ENCODE measurements at places on chromosomes 2 and 18.
A peak's percentile ranks its signal among the peaks of the same experiment; 100 is the strongest.

GRCh38 chr2:30331038-30331437 lies 99.7 kb downstream of the LBH start:
- no peak for DNase-seq

GRCh38 chr18:49025426-49025766 lies 74.6 kb upstream of the SMAD7 start:
- no peak for DNase-seq

DNA sequence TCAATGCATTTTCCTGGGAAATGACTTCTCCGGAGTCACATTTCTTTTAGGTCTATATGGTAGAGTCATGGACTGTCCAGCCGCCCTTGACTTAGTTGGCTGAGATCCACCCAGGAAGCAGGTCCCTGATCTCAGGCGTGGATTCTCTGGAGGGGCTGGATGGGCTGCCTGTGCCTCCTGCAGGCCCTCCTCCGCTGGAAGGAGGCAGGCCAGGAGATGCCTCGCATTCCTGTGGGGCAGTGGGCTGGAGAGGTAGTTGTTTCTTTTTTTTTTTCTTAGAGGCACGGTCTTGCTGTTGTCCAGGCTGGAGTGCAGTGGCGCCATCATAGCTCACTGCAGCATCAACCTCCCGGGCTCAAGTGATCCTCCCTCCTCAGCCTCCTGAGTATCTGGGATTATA lies 129.0 kb upstream of the MYCN start:
- no peak for DNase-seq

DNA sequence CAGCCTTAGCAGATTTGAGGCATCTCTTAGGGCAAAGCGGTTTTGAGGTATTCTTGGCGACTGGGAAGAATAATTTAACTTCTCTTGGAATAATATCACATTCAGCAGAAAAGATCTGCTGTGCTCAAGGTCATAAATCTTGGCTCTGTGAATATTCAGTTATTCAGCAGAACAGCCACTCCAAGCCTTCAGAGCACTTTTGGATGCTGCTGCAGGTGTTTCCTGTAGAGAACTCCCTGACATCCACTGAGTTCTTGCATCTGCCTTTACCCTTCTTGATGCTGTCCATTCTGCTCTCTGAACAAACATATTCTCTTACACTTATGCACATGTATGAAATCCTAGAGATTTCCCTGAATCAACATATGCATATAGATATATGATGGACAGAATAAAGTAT lies 390.3 kb downstream of the NRXN1 start:
- DNase-seq = no peak

GRCh38 chr2:206056286-206056685 lies 29.7 kb downstream of the INO80D start:
- no peak for DNase-seq

DNA sequence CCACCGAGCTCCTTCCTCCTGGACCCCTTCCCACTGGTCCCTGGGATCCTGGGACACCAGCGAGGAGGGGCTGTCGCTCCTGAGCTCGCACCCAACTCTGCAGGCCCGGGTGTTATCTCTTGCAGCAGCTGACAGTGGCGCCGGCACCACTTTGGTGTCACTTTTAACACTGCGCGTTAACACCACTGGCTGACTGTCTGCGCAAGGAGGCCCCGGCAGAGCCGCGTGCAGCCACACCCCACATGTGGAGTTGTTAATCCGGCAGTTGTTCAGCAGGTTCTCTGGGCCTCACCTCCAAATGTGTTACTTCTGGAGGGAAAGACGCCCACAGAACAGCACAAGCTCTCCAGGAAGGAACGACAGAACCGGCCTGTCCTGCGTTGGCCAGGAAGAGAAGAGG lies 155.0 kb upstream of the GLI2 start:
- DNase-seq = no peak

DNA sequence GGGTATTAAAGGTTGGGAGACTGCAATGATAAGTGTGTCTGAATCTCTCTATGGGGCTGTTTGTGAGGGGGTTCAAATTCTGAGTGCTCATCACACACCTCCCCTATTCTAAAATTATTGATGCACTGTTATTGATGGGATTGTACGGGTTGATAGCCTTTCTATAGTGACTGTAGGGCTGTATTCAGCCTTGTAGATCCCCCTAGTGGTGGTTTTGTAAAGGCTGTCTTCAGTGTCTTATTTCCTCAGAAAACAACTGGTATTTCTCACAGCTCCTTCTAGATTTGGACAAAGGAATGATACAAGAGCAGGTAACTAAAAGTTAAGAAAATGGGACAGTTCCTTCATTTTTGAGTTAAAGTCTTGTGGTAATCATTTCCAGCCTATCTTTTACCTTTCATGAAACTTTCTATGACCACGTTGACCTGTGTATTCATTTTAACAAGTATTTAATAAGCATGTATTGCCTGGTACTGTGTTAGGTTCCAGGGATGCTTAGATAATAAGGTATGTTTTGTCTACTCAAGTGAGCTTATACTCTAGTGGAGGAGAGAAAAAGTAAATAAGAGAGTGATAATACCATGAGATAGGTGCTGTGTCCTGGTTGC lies 21.2 kb downstream of the SMAD4 start:
- DNase-seq = peak; percentile 66

DNA sequence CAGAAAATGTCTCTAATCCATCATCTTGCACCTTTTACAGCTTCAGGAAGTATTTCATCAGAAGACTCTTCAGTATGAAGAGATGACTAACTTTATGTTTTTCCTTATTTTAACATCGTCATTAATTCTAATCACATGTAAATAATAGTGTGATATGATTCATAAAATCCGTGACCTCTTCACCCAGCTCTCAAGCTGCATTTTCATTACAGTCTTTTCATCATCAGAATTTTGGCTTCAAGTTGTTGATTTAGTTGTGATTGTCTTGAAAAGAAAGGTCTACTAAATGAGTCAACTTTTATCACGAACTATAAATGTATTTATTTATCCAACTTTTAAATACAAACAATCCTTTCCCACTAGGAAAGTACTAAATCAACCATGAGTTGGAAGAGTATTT lies 410.3 kb downstream of the LRP1B start:
- DNase-seq = no peak

GRCh38 chr2:170798996-170799395 lies 17.7 kb upstream of the GAD1 start:
- no peak for DNase-seq

DNA sequence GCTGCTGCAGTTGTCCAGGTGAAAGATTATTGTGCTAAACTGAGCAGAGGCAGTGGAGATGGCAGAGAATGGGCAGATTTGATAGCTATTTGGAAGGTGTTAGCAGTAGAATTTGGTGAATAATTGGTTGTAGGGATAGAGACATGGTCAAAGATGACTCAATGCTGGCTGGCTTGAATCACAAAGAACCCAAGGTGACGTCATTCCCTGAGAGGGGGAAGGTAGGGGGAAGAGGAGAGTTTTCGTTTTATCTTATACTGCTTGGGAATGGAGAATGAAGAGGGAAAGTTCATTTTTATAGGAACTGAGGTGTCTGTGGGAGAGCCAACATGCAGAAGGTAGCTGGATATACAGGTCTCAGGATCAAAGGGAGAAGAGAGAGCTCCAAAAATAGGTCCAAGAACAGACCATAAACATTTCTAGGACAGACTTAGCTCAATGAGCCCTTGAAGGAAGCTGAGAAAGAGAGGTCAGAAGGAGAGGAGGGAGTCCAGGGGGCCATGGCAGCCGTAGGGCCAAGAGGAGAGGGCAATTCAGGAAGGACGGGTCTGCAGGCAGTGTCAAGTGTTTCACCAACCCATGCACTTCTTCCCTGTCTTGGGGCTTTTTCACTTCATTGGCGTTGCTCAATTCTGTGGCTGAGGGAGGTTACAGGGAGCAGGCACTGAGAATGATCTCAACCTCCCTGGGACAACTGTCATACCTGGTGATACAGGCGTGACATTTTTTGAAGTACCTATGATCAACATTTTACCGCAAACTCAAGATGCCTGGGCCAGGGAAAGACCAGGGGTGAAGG lies 281.3 kb downstream of the TDRD15 start:
- no peak for DNase-seq

DNA sequence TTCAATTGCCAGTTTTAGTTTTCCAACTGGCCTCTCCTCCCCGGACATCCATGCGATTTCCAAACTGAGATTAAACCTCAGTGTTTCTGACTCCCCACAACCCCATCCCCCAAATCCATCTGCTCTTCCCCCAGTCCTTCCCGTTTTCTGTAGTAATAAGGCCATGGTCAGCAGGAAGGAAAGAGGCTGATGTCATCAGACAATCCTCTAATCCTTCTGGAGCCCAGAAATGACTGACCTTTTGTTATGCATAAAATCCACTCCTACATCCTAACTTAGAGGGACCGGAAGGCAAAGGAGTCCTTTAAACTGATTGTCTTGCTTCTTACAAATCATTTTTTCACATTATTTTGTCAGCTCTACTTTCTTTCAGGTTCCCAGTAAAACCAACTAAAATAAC lies 155.8 kb downstream of the INO80D start:
- DNase-seq = no peak

DNA sequence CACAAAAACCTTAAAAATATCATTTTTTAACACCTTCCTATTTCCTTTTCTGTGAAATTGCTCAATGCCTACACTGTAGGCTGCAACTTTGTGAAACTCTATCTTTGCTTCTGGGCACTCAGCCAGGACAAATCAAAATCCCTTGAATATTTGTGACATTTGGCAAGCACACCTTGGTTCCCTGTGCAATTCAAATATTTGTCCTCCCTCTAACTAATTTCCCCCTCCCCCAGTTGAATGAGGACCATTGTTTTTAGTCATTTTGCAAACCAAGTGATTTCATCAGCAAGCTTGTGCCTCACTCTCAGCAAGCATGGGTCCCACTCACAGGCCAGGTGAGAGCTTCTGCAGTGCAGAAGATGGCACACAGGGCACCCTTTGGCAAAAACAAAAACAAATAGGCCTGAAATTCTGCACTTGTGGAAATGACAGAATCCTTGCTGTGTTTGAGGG lies 541.5 kb downstream of the CNTNAP5 start:
- DNase-seq = no peak

GRCh38 chr2:44945676-44946371 lies 4.3 kb downstream of the SIX3 start:
- DNase-seq = no peak

GRCh38 chr18:31497836-31498573 lies at the start of gene DSG2:
Gene DSG2, plus strand, starts transcription at chr18:31498177. Its CDS starts 75 bp downstream, at chr18:31498252.
- DNase-seq = peak; percentile 28

DNA sequence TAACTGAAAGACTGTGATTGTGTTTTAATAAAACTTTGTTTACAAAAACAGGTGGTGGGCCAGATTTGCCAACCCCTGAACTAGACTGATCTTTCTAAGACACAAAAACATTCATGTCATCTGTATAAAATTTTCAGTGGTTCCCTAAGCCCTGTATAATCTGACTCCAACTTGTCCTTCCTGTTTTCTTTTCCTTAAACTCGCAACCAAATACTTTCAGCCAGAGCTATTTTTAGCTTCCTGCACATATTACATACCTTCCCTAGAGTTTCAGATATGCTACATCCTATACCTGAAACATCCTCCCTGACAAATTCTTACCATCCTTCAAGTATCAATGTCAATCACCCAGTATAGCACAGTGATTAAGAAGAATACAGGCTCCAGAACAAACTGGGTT lies 4.8 kb downstream of the GCFC2 start:
- DNase-seq = peak; percentile 3

DNA sequence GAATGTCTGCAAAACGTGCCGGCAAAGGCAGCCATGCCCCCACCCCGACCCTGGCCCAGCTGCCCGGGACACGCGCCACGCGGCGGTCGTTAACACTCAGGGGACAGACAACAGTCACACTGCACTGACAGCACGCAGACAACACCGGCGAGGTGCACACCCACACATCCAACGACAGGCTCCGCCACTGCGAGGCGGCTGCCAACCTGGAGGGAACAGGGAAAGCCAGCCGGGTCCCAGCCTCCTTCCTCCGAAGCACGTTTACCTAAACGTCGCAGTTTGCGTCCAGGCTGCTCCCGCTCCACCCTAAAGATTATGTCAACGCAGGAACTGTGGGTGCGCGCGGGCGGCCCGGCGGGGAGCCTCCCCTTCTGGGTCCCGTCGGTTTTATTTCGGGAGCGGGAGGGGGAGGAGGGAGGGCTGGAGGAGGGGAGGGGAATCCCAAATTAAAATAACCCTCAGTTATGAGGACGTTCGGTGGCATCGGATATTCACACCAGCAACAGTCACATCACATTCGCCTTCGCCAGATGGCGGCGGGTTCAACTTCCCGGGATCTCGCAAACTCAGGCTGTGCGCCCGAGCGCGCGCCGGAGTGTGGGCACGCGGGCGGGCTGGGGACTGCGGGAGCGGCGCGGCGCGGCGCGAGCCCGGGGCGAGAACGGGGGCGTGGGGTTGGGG lies 644 bp downstream of the PTGR3 start:
- peak; percentile 63 for DNase-seq

DNA sequence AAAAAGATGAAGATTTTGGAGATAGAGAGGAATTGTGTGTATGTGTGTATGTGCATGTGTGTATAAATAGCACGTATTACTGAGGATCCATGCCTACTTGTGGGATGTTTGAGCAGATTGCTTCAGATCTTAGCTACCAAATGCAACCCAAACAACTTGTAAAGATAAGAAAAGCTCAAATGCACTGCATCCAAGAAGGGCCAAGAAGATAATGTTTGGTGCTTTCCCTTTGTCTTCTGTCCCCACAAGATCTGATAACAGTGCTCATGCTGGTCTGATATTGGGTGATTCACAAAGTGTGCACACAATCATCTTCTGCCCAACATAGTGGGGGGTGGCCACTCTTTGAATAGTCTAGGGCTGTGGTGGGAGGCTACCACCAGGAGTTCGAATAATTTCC lies 284.8 kb upstream of the CYRIA start:
- no peak for DNase-seq

GRCh38 chr2:22753476-22753875 lies 631.5 kb upstream of the KLHL29 start:
- DNase-seq = no peak
